ENCODE measurements at places on chromosomes 13 and 19.

- no peak for DNase-seq
Measured at GRCh38 chr13:113584870-113585671, 518 bp downstream of the TFDP1 start.

DNA sequence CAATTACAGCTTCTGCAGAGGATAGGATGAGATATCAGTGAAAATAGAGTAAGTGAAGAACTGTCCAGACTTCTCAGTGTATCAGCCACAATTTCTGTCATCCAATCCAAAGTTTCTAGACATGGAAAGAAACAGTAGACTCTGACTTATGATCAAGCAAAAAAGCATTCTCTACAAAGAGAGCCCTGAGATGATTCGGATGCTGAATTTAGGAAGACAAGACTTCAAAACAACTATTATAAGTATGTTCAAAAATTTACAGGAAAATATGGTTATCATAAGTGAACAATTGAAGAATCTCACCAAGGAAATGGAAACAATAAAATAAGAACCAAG, 238.2 kb upstream of the IRS2 start:
- DNase-seq = no peak

DNA sequence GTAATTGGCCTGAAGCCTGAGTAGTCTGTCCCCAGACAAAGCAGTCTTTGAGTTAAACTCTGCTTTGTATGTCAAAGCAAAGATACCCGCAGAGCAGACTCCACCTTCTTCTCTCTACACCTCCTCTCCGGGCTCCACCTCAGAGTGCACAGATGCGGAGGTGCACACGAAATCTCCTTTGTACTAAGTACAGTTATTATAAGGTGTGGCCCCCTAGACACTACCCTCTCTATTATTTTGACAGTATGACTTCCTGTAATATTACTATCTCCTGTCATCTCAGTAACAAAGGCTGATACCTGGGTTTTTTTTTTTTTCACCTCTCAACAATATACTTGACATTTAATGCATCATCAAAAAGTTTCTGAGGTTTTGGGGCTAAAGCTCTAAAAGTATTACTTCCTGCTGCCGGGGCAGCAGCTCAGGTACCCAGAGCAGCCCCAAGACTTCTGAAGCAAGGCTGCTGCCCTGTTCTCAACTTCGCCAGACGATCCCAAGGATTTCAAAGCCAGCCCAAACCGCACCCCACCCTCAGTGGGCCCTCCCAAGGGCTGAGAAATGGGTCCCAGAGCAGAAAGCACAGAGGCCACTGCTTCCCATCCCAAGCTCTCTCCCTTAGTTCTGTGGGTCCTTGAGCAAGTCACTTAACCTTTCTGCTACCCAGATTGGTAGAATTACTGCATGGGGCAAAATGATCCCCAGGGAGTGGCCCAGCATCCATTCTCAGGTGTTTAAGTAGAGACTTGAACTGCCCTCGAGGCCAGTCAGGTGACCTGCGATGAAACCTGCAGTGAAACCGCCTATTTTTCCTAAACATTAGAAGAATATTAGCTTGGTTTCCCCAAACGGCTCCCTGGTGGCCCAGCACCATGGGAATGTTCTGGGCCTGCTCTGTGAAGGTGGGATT, 180.6 kb downstream of the FOXO1 start:
- no peak for DNase-seq

- DNase-seq = no peak
Measured at GRCh38 chr19:39497996-39498797, 550 bp upstream of the DLL3 start.

- no peak for DNase-seq
Measured at GRCh38 chr19:17318966-17319365, 9.6 kb downstream of the DDA1 start.

DNA sequence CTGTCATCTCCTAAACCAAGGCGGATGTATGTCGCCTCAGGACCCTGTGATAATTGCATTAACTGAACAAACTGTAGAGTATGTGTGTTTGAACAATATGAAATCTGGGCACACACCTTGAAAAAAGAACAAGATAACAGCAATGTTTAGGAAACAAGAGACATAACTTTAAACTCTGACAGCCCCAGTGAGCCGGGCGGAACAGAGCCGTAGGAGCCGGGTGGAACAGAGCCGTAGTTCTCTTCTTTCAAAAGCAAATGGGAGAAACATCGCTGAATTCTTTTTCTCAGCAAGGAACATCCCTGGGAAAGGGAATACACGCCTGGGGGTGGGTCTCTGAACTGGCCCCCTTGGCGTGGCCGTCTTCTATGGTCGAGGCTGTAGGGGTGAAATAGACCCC, 31.8 kb upstream of the ZNF675 start:
- DNase-seq = no peak

GRCh38 chr13:110648146-110648819, 32.9 kb downstream of the NAXD start:
- no peak for DNase-seq

DNA sequence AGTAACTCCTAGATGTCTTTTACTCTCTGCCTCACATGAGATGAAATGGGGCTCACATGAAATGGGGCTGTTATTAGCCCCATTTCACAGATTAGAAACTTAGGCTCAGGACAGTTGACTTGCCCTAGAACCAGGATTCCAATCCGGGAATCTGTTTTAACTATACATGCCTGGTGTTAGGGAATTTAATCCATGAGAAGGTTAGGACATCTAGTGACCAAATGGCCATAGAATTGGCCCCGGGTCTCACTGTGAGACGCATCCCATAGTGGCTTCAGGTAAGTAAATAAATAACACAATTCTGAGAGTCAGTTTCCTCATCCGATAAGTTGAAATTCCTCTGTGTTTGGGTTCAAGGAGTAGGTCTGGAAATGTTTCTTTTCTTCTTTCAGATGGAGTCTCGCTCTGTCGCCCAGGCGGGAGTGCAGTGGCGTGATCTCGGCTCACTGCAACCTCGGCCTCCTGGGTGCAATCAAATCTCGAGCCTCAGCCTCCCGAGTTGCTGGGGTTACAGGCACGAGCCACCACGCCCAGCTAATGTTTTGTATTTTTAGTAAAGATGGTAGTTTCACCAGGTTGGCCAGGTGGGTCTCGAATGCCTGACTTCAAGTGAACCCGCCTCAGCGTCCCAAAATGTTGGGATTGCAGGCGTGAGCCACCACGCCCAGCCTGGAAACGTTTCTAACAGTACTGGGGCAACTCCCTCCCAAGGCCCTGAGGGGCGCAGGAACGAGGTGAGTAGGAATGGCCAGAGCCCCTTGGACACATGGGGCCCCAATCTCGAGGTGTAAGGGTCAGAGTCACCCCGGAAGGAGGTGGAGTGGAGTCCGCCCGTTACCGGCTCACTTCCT, 1.2 kb upstream of the ZNF574 start:
- no peak for DNase-seq

- DNase-seq = no peak
Measured at GRCh38 chr13:58151452-58151851, 519.9 kb downstream of the PCDH17 start.

DNA sequence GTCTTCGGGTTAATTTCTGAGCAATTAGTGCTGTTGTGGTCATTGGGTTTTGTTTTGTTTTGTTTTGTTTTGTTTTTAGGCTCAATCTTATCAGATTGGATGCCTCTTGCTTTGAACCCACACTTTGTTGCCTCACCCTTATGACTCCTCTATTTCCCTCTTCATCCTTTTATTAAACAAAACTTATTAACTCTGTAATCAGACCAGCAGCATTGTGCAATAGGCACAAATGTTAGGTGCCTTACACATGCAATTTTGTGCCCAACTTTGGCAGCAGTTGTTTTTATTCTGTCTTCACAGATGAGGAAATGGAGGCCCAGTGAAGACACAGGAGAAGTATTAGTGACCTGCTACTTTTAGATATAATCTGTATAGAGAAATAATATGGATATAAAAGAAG, 377.7 kb downstream of the KCNRG start:
- DNase-seq = no peak

GRCh38 chr13:29883941-29884518, 33.6 kb upstream of the UBL3 start:
- no peak for DNase-seq

DNA sequence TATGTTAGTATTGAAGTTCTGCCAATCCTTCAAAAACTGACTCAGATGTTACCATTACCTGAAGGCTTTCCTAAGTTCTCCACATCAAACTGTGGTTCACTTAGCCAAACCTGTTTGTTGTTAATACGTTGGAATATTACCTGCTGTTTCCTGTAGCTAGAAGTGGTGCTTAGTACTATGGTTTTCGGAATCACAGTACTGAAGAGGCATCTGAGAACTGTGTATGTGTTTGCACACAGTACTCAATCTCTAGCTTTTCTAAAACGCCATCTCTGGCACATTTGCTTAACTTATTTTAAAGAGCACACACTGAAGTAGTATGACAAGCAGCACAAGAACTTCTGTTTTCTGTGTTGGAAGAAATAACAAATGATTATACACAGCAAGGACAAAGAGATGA, 248.2 kb downstream of the SHISA2 start:
- no peak for DNase-seq

DNA sequence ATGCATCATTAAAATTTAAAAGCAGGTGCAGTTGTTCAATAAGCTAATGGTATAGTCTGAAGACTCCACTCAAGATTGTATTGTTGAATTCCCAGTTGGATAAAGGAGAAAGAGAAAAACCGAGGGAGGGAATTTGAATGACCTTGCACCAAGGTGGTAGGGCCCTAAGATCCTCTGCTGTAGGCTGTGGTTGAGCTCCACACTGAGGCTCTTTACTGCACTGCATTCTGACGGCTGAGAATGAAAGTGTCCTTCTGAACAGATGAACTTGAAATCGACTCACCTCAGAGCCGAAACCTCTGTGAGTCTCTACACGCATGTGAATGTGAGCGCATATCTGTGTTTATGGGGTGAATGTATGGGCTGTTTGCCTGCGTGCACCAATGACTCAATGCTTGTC, 388.9 kb upstream of the DACH1 start:
- peak; percentile 12 for DNase-seq

DNA sequence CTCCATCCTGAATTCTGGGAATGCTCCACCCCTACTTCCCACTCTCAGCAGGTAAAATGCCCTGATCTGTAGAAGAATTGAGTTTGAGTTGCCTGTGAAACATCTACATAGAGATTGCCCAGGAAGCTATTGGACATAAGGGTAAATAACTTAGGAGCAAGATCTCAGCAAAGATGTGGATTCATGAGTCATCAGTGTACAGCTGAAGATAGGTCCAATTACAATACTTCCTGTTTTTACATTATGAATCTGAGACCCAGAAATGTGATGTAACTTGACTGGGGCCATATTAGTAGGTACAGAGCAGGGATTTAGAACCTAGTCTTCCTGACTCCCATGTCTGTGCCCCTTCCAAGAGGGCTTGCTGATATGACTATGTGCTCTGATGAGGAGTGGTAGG, 79.4 kb upstream of the FNDC3A start:
- no peak for DNase-seq

DNA sequence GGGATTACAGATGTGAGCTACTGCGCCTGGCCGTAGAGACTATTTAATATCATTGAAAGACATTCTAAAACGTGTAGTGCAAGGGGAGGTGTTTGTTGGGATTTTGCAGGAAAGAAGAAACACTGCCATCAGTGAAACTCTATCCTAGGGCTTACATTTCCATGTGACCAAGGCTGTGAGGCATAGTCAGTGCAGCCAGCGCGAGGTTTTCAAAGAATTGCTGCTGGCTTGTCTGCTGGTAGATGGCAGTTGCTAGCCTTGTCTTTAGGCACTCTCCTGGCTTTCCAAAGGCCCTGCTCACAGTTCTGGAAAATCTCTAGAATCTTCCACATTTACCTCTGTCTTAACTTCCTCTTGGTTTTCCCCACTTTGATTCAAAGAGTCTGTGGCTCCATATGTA, 77.5 kb downstream of the GPC6 start:
- DNase-seq = no peak

DNA sequence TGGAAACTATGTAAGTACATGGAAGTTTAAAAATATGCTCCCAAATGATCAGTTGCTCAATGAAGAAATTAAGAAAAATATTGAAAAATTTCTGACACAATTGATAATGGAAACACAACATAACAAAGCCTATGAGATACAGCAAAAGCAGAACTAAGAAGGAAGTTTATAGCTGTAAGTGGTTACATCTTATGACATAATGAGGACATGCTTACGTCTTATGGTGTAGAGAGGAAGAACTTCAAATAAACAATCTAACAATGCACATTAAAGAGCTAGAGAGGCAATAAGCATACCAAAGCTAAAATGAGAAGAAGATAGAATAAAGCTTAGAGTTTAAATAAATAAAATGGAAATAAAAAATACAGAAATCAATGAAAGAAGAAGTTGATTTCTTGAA, 50.0 kb upstream of the CEACAM21 start:
- no peak for DNase-seq

- DNase-seq = no peak
Measured at GRCh38 chr13:89982407-89983095, 1364.9 kb upstream of the MIR17HG start.

DNA sequence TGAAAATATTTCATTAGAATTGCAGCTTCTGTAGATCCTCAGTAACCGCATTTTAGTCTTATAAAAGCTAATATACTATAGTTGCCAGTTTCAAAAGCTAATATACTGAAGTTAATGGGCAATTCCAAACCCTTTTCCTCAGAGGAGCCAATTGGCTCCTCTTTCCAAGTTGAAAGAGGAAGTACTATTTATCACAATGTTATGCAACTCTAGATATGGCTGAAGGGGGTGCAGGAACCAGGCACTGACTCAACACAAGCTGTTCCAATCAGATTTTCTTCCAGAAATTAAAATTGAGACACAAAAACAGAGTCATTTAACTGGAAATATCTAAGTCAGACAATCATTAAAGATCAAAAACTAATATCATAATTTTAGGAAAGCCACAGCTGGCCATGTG, 258.9 kb downstream of the PCDH20 start:
- DNase-seq = no peak

DNA sequence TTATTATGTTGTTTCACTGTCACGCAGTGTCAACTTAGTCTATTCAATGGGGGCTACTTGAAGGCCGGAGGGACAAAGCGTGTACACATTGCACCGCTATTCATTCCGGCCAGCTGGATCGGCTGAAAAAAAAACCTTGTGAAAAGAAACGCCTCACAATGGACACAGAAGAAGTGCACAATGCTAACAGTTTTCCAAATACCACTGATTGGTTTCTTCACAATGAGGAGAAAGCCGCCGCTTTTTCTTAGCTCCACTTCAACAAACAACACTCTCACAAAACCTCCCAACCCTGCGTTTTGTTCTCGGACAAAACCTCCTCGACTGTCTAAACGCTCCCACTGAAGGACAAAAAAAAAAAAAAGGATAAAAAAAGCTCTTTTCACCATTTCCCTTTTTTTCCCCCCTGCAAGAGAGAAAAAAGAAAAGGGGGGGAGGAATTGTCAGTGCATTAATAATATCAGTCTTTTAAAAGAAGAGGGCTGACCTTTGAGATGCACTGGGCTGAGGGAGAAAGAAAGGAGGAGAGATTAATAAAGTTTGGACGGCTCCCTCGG, 5.4 kb downstream of the SOX21 start:
- DNase-seq = no peak

- no peak for DNase-seq
Measured at GRCh38 chr19:16640951-16641350, 12.9 kb upstream of the MED26 start.

GRCh38 chr13:26571518-26571917, 14.0 kb downstream of the WASF3 start:
- no peak for DNase-seq
